ENCODE measurements at places on chromosomes 4 and X.

DNA sequence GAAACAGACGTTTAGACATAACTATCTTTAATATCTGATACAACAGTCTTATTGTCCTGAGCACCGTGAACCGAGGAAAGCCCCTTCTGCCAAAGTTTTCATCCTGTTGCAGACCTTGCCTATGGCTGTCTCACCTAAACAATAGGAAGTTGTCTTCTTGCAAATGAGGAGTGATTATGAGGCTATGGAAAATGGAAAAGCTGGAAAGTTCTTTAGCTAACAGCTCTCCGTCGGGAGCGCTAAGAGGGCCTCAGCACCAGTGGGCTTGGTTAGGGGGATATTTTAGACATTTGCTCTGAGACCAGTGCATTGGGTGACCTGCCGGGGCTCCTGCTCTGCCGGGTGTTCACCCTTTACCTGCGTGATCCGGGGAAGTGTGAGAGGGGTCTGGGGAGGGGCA lies 28.4 kb downstream of the TMEM131L start:
- DNase-seq = no peak

- no peak for DNase-seq
Measured at GRCh38 chrX:17465201-17465600, 90.2 kb downstream of the NHS start.

GRCh38 chr4:36394352-36394903 lies 113.0 kb downstream of the DTHD1 start:
- DNase-seq = peak; percentile 5

- no peak for DNase-seq
Measured at GRCh38 chr4:82688091-82688795, 110.4 kb downstream of the SCD5 start.

GRCh38 chr4:111952688-111953087 lies 192.6 kb upstream of the FAM241A start:
- no peak for DNase-seq

DNA sequence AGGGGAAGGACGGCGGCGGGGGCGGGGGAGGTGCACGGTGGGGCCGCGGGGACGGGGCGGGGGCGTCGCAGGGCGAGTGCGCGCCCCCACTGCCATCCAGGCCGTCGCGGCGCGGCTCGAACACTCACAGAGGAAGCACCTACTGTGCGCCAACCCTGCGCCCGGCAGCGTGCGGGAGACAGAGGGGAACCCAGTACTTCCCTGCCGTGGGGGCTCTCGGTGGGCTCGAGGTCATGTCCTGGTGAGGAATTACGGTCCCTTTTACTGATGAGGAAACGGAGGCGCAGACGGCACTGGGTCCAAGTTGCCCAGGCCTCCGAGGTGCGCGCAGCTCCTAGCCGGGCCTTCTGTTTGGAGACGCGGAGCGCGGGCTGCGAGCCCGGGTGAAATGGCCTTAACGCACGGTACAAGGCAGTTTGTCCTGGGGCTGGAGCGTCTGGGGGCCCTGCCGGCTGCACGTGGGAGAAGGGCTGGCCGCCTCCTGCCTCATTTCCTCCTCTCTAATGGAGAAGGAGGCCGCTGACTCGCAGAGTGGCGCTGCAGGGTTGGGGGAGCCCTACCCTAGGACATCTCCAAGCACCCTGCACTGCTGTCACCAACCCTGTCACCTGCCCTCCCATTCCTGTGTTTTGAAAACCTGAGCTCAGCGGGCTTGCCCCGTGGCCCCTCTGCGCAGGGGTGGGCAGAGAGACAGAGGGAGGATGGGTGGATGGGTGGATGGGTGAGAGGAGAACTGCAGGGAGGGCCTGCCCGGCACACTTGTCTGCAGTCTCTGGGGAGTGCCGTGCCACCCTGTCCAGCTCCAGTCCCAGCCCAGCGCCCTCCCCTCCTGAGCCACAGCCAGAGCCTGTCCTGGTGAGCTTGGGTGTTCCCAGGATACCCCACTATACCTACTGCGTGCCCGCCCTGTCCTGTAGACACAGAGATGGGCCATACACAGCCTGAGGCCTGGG lies 106.0 kb downstream of the ADRA2C start:
- DNase-seq = no peak

- peak; percentile 33 for DNase-seq
Measured at GRCh38 chrX:140664939-140665338, 44.6 kb upstream of the LINC00632 start.

DNA sequence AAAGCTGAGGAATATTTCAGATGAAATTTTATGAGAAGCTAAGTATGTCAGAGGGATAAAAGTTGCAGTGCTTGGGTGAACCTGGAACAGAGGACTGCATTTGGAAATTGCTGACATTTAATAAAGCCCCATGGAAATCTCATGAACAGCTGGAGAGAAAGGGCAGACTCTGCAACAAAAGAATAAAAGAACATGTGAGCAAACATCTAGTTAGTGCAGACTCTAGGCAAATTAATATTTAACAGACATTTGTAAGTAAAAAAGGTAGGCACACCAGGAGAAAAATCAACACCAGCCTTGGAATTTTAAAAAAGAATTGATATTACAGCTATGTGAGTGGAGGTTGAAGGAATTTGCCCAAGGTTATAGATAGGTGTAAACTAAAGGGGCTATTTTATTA lies 114.6 kb upstream of the PUDP start:
- DNase-seq = no peak

DNA sequence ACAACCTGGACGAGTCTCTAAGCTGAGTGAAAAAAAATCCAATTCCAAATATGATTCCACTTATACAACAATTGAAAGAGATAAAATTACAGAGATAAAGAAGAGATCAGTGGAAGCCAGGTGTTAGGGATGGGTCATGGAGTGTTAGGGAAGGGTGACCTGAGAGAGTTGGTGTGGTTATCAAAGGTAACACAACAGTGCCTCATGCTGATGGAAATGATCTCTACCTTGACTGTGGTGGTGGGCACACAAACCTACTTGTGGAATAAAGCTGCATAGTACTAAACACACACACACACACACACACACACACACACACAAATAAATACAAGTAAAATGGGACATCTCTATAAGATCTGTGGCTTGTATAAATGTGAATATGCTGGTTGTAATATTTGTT lies 26.0 kb downstream of the BEND2 start:
- no peak for DNase-seq

GRCh38 chrX:3963980-3964379 lies 250.5 kb upstream of the PRKX start:
- no peak for DNase-seq

GRCh38 chr4:61521451-61521850 lies 321.3 kb downstream of the ADGRL3 start:
- no peak for DNase-seq

GRCh38 chrX:106608016-106608415 lies 3.8 kb upstream of the RADX start:
- DNase-seq = no peak

GRCh38 chr4:73252001-73252400 lies 6.6 kb downstream of the ANKRD17 start:
- DNase-seq = no peak

- DNase-seq = no peak
Measured at GRCh38 chr4:153271820-153272219, 67.6 kb downstream of the TRIM2 start.

DNA sequence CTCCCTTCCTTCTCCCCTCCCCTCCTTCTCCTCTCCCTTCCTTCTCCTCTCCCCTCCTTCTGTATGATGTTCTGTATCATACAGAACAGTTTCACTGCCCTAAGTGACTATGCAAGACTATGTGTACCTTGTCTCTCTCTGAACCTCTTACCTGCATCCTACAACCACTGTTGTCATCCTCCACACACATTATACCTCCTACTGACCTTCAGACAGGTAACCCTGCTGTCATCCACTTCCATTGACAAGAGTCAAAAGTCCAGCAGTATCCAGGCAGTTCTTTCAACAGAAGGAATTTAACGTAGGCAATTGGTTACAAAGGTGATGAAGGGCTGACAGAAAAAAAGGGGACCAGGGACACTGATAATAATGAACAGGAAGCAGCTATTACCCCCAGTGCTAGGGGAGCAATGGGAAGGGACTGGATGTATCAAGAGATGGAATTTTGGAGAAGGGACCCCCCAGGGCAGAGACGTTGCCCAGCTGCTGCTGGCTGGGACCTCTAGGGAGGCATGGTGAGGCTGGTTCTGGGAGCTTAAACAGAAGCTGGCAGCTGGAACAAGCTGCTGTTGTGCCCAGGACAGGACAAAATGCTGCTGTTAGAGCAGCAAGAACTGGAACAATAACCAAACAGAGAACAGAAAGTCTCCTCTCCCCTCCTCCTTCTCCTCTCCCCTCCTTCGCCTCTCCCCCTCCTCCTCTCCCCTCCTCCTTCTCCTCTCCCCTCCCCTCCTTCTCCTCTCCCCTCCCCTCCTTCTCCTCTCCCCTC lies 84.7 kb downstream of the DCTD start:
- no peak for DNase-seq

DNA sequence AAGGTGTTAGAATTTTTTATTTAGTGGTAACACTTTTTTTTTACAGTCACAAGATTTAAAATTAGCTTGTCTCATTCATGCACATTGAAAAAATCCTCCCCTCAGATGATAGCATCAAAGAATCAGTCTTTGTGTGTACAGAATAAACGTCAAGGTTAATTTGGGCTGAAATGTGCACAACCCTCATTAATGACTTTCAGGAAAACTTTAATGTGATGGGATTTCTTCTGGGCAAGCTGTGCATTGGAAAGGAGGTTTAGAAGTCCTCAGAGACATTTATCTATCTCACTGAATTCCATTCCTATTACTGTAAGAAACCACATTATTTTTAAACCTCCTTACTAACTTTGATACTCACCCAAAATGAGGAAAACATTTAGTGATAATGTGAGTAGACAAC lies 88.2 kb upstream of the TECRL start:
- no peak for DNase-seq

DNA sequence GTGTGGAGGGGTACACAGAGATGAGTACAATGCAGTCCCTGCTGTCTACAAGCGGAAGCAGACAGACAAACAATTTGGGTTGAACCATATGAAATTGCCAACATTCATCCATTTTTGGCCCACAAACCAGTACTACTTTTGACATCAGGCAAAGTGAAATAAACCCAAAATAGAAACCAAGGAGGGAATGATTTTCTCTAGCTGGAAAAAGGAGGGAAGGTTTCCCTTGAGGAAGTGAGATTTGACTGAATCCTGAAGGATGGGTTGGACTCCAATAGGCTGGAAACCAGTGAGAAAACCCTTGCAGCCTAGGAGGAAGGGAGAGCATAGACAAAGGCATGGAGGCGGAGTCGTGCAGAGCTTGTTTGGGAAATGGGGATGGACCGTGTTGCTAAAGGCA lies 63.5 kb upstream of the PJA1 start:
- DNase-seq = no peak

DNA sequence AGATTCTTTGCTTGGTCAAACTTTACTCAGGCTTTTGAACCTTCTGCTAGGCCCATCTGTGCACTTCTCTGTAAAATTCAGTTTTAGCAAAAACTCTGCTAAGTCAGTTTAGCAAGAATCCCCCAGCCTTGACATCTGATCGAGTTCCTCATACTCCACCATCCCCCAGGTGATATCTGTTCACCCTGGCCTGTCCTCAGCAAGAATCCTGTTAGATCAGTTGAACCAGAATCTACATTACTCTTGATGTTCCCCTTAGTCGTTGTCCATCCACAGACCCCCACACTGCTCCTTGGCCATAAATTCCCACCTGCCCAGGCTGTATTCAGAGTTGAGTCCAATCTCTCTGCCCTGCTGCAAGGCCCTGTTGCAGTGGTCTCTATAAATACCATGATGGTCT lies 162.6 kb downstream of the ZNF674 start:
- no peak for DNase-seq

DNA sequence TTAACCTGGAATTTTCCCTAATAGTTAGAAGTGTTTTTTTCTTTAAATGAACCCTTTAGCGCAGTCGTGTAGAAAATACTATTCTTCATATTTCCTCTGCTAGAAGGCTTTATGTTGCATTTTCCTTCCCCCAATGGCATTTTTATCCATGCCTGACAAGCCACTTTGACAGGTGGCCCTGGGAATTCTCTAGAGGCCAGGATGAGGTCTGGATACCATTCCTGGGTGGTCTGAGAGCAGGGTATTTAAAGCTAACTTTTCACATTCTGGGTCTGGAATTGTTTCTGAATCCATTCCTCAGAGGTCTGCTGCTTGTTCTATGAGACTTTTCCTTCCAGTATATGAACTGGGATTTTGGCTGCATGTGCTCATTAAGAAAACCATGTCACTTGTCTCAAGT lies 31.2 kb upstream of the PDGFRA start:
- DNase-seq = no peak

DNA sequence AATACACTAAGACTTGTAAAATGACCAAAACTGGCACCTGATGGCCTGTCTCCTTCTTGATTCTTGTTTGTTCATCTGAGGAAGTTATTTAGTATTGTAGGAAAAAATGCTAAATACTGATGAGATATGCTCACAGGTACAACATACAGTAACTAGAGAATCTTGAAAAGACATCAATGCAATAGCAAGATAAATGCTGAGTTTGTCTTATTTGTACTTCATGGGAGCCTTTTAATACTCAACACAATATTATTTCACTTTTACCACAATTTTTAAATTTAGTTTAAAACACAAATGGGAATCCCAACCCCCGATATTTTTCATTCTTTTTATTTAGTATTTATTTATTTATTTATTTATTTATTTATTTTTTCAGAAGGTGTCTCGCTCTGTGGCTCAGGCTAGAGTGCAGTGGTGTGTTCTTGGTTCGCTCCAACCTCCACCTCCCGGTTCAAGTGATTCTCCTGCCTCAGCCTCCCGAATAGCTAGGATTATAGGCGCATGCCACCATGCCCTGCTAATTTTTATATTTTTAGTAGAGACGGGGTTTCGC lies 12.1 kb downstream of the HHIP start:
- no peak for DNase-seq

GRCh38 chr4:20761382-20761781 lies 61.1 kb downstream of the PACRGL start:
- DNase-seq = no peak

GRCh38 chr4:36872679-36873078 lies 371.9 kb upstream of the NWD2 start:
- no peak for DNase-seq

DNA sequence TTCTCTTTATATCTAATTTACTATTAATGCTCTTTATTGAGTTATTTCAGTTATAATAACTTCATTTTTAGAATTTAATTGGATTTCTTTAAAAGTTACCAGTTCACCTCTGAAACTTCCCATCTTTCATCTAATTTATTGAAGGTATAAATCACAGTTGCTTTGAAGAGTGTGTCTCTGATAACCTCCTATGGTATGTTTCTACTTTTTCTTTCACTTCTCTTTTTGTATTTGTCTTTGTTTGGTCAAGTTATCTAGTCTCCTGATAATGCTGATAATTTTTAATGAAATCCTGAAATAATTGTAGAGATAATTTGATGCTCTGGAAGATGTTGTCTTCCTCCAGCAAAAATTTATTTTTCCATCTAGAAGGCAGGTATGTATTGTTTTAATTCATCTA lies 141.6 kb upstream of the NPY2R start:
- no peak for DNase-seq

Data from SW480 (cell line).